Spinal cord (tissue), 10 donors: ENCODE measurements at places on chromosomes 11 and 22.

DNA sequence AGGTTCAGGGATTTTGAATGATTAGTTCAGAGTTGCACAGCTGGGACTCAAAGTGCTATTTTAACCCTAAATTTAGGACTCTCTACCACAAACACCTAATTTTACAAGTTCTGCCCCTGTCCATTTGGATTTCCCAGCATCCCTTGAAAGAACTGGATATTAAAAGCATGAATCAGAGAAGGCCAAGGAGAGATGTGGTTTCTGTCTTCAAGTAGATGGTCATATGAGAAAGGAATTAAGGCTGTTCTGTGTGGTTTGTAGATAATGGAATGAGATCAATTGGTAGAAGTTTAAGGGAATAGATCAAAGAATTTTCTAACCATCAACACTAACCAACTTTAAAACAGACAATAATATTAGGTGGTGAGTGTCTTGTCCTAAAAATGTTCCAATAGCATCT is 106.4 kb upstream of the TENM4 start:
- H3K4me3 ChIP-seq, result no peak overlapping the region
- H3K27me3 ChIP-seq, result no peaks in the 10 kb centered on the region
- no peaks in the 10 kb centered on the region for H3K4me1 ChIP-seq
- no peak for DNase-seq
- H3K27ac ChIP-seq, result no peak overlapping the region

GRCh38 chr11:117502779-117503100 is 175.1 kb downstream of the CEP164 start:
- peaks cover 23% of the 10 kb centered on the region for H3K4me1 ChIP-seq
- H3K4me3 ChIP-seq, result no peak overlapping the region
- no peak overlapping the region for H3K27ac ChIP-seq

- H3K4me3 ChIP-seq, result no peak overlapping the region
- peaks cover 3% of the 10 kb centered on the region for H3K36me3 ChIP-seq
- DNase-seq, result no peak
- H3K4me1 ChIP-seq, result peaks cover 25% of the 10 kb centered on the region
- H3K27me3 ChIP-seq, result no peaks in the 10 kb centered on the region
- no peak overlapping the region for H3K27ac ChIP-seq
Measured at GRCh38 chr11:36034551-36035331, 90.9 kb downstream of the LDLRAD3 start.

- no peaks in the 10 kb centered on the region for H3K4me1 ChIP-seq
- H3K27me3 ChIP-seq, result no peaks in the 10 kb centered on the region
- H3K27ac ChIP-seq, result no peak overlapping the region
- no peak overlapping the region for H3K4me3 ChIP-seq
Measured at GRCh38 chr22:28369854-28370253, 309.8 kb downstream of the TTC28 start.

DNA sequence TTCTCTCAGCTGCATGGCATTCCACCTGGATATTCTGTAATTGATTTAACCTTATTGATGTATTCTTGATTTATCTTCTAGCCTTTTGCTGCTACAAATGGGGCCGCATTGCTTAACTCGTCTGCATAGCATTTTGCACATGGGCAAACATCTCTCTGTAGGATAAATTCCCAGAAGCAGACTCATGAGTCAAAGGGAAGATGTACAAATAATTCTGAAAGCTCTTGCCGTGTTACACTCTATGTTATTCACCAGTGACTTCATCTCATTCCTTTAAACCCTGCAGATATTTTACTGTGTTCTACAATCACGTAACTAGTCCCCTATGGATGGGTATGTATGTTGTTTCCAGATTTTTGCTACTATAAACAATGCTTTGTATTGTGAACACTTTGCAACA is 112.7 kb downstream of the SEZ6L start:
- no peak overlapping the region for H3K27ac ChIP-seq
- H3K4me1 ChIP-seq, result no peaks in the 10 kb centered on the region
- H3K27me3 ChIP-seq, result no peaks in the 10 kb centered on the region
- no peak overlapping the region for H3K4me3 ChIP-seq

GRCh38 chr11:75063741-75064314 is 32.8 kb downstream of the OR2AT4 start:
- H3K4me1 ChIP-seq, result no peaks in the 10 kb centered on the region
- H3K27ac ChIP-seq, result no peak overlapping the region
- H3K27me3 ChIP-seq, result no peaks in the 10 kb centered on the region
- DNase-seq, result no peak
- H3K36me3 ChIP-seq, result no peaks in the 10 kb centered on the region
- no peak overlapping the region for H3K4me3 ChIP-seq

GRCh38 chr11:5992604-5993251 is 5.9 kb upstream of the OR52L1 start:
- no peak overlapping the region for H3K27ac ChIP-seq
- H3K36me3 ChIP-seq, result no peaks in the 10 kb centered on the region
- no peaks in the 10 kb centered on the region for H3K4me1 ChIP-seq
- H3K27me3 ChIP-seq, result no peaks in the 10 kb centered on the region
- no peak for DNase-seq

DNA sequence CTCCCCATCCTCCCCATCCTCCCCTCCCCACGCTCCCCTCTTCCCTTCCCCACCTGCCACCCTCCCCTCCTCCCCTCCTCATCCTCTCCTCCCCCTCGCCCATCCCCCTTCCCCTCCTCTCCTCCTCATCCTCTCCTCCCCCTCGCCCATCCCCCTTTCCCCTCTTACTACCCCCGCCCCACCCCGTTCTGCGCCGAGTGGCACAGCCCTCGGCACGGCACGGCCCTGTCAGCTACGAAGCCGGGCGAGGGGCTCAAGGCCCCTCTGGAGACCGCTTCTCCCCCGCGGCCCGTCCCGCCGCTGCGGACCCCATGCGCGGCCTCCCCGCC is 449.9 kb downstream of the OPCML start:
- H3K27ac ChIP-seq, result no peak overlapping the region
- no peak for DNase-seq
- no peaks in the 10 kb centered on the region for H3K36me3 ChIP-seq

GRCh38 chr11:95547976-95548375 is 241.6 kb downstream of the FAM76B start:
- H3K4me1 ChIP-seq, result no peaks in the 10 kb centered on the region
- H3K27me3 ChIP-seq, result no peaks in the 10 kb centered on the region
- no peaks in the 10 kb centered on the region for H3K36me3 ChIP-seq
- no peak overlapping the region for H3K4me3 ChIP-seq

DNA sequence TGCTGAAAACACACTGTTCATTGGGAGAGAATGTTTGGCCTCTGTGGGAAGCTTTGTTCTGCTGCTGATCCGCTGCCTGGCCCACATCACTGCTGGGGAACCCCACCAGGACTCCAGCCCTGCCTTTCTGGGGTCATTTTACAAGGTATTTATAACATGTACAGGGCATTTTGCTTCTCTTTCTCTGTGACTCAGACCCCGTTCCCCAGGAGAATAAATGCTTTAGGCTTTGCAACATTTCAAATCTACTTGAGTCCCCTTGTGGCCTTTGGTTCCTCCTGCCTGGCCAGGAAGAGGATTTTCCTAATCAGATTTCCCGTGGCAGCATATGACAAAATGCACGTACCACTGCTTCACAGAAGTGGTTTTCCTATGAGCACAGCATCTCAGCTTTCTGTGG is 43.0 kb downstream of the BTG4 start:
- no peak for DNase-seq
- H3K27ac ChIP-seq, result no peak overlapping the region
- no peaks in the 10 kb centered on the region for H3K27me3 ChIP-seq
- H3K4me3 ChIP-seq, result no peak overlapping the region

GRCh38 chr11:125082611-125083311 is 19.7 kb downstream of the SLC37A2 start:
- no peak overlapping the region for H3K27ac ChIP-seq
- H3K27me3 ChIP-seq, result no peaks in the 10 kb centered on the region
- DNase-seq, result no peak
- H3K36me3 ChIP-seq, result no peaks in the 10 kb centered on the region

GRCh38 chr11:61787928-61788491 is 4.4 kb downstream of the TMEM258 start:
- H3K27me3 ChIP-seq, result no peaks in the 10 kb centered on the region
- H3K36me3 ChIP-seq, result peaks cover 75% of the 10 kb centered on the region
- peak; percentile 42 for DNase-seq
- no peak overlapping the region for H3K4me3 ChIP-seq
- peaks cover 26% of the 10 kb centered on the region for H3K4me1 ChIP-seq

DNA sequence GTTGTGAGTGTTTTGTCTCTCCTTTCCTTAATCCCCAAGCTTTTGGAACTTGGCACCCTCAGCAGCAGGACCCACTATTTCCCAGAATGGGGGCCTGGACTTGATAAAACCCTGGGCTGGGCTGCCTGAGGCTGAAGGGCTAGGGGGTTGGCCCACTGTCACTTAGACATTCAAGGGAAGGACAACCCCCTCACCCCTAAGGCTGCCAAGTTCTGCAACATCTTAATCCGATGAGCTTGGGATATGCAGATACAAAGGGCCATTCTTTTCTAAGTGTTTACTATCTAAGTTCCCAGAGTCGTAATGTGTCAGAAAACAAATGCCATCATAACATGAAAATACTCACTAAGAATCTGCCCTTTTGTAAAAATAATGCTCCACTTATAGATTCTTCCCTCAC is 42.9 kb downstream of the IRAG1 start:
- H3K27ac ChIP-seq, result no peak overlapping the region
- no peaks in the 10 kb centered on the region for H3K36me3 ChIP-seq
- H3K4me3 ChIP-seq, result no peak overlapping the region
- DNase-seq, result no peak
- no peaks in the 10 kb centered on the region for H3K4me1 ChIP-seq
- no peaks in the 10 kb centered on the region for H3K27me3 ChIP-seq

- H3K36me3 ChIP-seq, result peaks cover 21% of the 10 kb centered on the region
- no peak overlapping the region for H3K4me3 ChIP-seq
- no peaks in the 10 kb centered on the region for H3K27me3 ChIP-seq
- H3K4me1 ChIP-seq, result peaks cover 23% of the 10 kb centered on the region
Measured at GRCh38 chr11:3223932-3224381, 5.3 kb upstream of the MRGPRG start.

GRCh38 chr11:72105888-72106287 is at the start of gene TOMT:
TOMT (plus strand) TSS chr11:72105924; CDS start chr11:72105952, 28 bp downstream.
- peaks cover 37% of the 10 kb centered on the region for H3K36me3 ChIP-seq
- no peak within 1 kb of the TSS for H3K4me3 ChIP-seq
- DNase-seq, result no peak
- H3K4me1 ChIP-seq, result peaks cover 15% of the 10 kb centered on the region
- H3K27me3 ChIP-seq, result no peaks in the 10 kb centered on the region

GRCh38 chr11:118148856-118149255 is 3.8 kb downstream of the SCN4B start:
- peaks cover 58% of the 10 kb centered on the region for H3K4me1 ChIP-seq
- no peak overlapping the region for H3K27ac ChIP-seq
- peaks cover 21% of the 10 kb centered on the region for H3K27me3 ChIP-seq

DNA sequence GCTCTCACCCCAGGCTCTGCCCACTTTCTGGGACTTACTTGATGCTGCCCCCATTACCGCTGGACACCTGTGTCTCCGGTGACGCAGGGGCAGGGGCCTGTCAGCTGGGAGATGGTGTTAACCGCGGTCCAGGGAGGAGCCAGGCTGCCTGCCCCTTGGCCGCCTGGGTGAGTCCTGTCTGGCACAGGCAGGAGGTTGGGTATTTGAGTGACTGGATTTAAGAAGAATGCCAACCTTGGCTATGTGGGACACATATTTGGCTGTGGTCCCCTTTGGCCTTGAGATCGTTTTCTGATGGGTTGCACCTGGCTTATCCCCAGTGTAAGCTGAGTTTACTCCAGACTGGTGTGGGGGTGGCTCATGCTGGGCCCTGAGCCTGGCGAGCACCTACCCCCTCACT is 2.5 kb downstream of the MUC6 start:
- no peak overlapping the region for H3K4me3 ChIP-seq
- no peak for DNase-seq
- H3K27ac ChIP-seq, result no peak overlapping the region
- no peaks in the 10 kb centered on the region for H3K4me1 ChIP-seq
- no peaks in the 10 kb centered on the region for H3K27me3 ChIP-seq
- peaks cover 10% of the 10 kb centered on the region for H3K36me3 ChIP-seq
